CD8-positive, alpha-beta memory T cell (primary cell): ENCODE measurements at places on chromosomes 5 and 9. TPM values are rescaled to one million over a fixed set of nuclear protein-coding genes. Genes with fewer than 3 reads are reported as not detected.

DNA sequence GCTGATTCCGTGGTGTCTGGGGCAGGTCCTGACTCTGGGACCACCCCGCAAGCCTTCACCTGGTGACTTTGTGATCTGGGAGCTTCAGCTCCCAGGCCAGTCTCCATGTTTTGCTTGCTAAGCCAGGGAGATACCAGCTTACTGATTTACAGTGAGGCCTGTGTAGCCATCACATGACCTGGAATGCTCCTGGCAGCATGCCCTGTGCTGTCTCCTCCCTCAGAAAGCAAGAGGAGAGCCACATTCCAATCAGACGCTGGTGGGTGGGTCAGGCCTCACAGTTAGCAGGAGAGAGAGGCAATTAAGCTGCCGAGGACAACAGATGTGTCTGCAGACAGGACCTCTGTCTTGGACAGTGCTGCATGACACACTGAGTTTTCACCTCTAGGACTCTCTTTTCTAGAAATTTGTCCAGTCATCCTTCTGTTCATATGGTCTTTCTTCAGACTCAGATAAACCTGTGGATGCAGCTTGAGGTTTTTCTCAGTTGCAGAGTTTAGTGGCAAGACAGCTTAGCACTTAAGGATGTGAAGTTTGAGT is 24.4 kb upstream of the GRPEL2 start:
- H3K4me1 ChIP-seq = peaks cover 3% of the 10 kb centered on the region
- no peaks in the 10 kb centered on the region for H3K36me3 ChIP-seq
- H3K4me3 ChIP-seq = no peak overlapping the region
- no peaks in the 10 kb centered on the region for H3K27me3 ChIP-seq
- no peak for DNase-seq

- H3K4me3 ChIP-seq = no peak overlapping the region
- peaks cover 11% of the 10 kb centered on the region for H3K4me1 ChIP-seq
- no peaks in the 10 kb centered on the region for H3K27me3 ChIP-seq
- no peaks in the 10 kb centered on the region for H3K36me3 ChIP-seq
Observed at GRCh38 chr9:114757395-114757794, 48.4 kb downstream of the TNFSF15 start.

DNA sequence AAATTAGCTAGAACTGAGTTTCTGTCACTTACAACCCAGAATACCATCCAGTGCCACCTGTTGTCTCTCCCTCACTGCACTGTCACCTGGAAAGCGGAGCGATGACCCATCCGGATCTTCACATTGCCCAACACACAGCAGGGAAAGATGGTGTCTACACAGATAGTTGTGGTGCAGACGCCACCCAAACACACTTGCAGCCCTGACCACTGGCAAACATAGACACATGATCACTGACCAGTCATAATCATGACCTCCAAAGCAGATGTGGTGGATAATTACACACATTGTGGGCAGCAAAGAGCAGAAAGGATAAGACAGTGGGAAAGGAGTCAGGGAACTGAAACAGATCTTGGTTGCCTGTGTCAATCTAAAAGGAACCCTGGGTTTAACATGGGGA is 64.7 kb downstream of the GABBR2 start:
- H3K27ac ChIP-seq = no peak overlapping the region
- H3K4me3 ChIP-seq = no peak overlapping the region
- no peaks in the 10 kb centered on the region for H3K4me1 ChIP-seq
- no peaks in the 10 kb centered on the region for H3K27me3 ChIP-seq
- DNase-seq = no peak

DNA sequence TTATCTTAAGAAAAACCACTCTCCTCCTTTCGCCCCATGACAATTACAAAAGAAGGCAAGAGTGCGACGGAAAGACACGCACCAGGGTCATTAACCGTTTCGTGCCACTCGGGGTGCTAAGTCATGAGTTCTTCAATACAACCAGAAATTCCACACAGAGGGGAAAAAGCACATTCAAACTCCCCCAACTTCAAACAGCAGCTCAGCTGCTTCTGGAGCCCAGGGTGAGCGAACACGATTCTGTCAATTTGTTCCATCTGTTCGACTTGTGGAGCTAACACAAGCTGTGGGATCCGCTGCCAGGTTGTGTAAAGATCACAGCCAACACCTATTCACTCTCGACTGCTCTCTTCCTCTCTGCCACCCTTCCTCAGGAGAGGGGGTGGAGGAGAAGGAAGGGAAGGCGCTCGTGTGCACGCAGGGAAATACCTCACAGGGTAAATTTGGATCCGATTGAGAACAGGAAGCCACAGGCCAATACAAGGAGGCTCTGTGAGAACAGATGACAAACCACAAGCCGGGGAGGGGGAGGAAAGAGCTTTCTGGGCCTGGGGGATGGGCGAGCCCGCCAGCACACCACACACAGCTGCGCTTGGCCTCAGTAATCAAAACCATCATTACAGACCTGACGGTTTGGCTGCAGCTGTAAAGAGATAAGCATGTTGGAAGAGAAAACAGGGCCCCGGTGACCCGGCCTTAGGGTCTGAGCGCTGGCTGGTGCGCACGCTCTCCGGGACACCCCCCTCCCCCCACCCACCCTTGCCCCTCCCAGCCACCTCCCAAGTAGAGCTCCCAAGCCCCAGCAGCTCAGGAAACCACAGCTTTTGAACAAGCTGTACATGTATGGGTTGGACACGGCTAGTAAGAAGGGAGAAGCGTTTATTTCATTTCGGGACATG is 54.3 kb downstream of the PTCH1 start:
- H3K36me3 ChIP-seq = peaks cover 31% of the 10 kb centered on the region
- H3K4me1 ChIP-seq = peaks cover 29% of the 10 kb centered on the region
- peak overlapping the region; percentile 59 for H3K4me3 ChIP-seq
- DNase-seq = peak; percentile 63

DNA sequence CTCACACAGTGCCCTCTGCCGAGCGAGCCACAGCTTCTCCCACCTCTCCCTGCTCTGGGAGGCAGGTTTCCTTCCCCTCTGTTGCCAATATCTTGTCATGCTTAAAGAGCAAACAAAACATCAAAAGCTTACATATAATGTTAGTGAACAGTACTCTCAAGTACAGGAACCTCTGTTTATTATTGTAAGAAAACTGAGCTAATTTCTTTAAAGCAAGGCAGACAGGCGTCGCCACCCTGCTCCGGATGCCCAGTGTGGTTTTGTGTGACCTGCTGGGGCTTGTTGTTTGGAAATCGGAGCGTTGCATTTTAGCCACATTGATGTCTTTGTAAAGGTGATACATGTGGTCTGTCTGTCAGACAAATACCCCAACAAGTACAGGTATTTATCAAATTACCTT is 401.4 kb upstream of the IRX1 start:
- no peak for DNase-seq
- no peaks in the 10 kb centered on the region for H3K36me3 ChIP-seq
- H3K27ac ChIP-seq = no peak overlapping the region
- no peak overlapping the region for H3K4me3 ChIP-seq

GRCh38 chr9:133371261-133371711 is 4.6 kb downstream of the SURF4 start:
- peak overlapping the region; percentile 86 for H3K27ac ChIP-seq
- no peaks in the 10 kb centered on the region for H3K27me3 ChIP-seq
- DNase-seq = peak; percentile 69
- peak overlapping the region; percentile 53 for H3K4me3 ChIP-seq
- H3K4me1 ChIP-seq = peaks cover 80% of the 10 kb centered on the region

DNA sequence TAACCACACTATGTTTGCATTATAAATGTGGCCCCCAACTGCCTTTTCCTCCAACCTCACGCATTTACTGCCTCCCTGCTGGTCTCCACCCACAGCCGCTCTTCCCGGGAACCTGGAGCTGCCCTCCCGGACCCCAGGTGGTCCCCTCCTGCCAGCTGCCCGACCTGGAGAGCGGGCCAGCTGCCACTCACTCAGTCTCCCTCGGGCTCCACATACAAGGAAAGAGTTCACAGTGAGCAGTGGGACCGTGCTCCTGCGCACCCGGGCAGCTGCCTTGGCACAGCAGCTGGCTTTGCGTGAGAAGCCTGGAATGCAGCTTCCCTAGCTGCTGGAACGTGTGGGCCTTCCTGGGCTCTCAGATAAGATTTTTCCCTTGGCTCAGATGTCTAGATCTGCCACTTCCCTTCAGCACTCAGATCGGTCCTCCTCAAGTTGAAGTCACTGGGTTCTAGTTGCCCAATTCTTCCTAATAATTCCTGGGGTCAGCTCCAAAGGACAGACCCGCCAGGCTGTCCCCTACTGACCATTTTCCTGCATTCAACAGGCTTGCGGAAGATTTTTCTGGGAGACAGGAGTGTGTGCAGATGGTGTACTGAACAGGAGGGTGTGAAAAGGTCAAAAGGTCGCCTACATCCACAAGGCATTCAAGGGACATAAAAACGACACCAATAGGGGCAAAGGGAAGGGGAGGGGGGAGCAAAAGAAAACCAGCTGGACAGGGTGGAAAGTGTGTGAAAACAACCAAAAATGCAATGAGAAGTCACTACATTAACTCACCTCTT is 69.1 kb downstream of the MYO10 start:
- H3K4me3 ChIP-seq = no peak overlapping the region
- H3K36me3 ChIP-seq = no peaks in the 10 kb centered on the region
- no peaks in the 10 kb centered on the region for H3K4me1 ChIP-seq
- no peak for DNase-seq
- no peaks in the 10 kb centered on the region for H3K27me3 ChIP-seq
- H3K27ac ChIP-seq = no peak overlapping the region

DNA sequence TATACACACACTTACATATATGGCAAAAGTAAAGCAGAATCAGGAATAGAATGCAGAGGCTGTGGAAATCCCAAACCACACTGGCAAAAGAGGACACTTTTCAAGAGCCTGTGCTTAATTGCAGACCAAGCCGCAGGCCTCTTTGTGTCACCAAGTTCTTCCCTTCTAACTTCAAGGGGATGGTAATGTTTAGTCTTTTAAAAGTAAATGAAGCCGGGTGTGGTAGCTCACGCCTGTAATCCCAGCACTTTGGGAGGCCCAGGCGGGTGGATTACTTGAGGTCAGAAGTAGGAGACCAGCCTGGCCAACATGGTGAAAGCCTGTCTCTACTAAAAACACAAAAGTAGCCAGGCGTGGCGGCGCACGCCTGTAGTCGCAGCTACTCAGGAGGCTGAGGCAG is 28.7 kb downstream of the ROR2 start:
- H3K27me3 ChIP-seq = no peaks in the 10 kb centered on the region
- H3K27ac ChIP-seq = no peak overlapping the region
- DNase-seq = no peak
- H3K36me3 ChIP-seq = no peaks in the 10 kb centered on the region
- H3K4me3 ChIP-seq = no peak overlapping the region

DNA sequence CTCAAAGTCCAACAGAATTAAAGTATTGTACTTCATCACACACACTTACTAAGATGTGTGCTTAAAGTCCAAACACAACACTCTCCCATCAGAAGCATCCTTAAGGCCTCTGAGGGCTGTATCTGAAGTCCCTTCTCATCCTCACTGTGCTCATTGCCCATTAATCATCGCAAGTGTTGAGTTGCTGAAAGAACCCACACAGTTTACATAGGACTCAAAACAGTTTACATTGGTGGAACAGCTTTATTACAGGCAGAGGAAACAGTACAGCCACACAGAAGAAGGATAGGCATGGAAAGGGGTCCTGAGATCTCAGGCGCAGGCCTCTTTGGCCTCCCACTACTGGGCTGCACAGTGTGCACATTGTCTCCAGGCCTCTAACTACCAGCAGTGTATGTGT is 113.4 kb downstream of the CMYA5 start:
- H3K27ac ChIP-seq = no peak overlapping the region
- no peaks in the 10 kb centered on the region for H3K27me3 ChIP-seq
- no peaks in the 10 kb centered on the region for H3K36me3 ChIP-seq
- no peak for DNase-seq
- H3K4me3 ChIP-seq = no peak overlapping the region
- H3K4me1 ChIP-seq = peaks cover 14% of the 10 kb centered on the region

DNA sequence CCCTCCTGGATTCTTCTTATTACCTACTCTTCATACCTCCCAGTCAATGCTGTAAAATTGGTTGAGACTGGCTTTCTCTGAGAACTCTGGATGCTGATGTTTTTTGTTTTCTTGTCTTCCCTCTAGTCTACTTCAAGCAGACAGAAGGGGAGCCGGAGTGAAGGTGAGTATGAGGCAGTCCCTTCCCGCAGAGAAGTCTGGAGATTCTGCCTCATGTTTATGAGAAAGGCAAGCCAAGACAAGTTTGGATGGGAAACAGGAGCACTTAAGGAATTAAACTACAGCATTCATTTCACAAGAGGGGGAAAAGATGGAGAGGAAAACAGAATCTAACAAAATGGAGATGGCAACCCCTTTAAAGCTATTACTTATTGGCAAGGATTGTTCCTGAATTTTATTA is 246.1 kb downstream of the TRIM32 start:
- H3K4me3 ChIP-seq = no peak overlapping the region
- no peak overlapping the region for H3K27ac ChIP-seq
- H3K4me1 ChIP-seq = no peaks in the 10 kb centered on the region
- no peak for DNase-seq

DNA sequence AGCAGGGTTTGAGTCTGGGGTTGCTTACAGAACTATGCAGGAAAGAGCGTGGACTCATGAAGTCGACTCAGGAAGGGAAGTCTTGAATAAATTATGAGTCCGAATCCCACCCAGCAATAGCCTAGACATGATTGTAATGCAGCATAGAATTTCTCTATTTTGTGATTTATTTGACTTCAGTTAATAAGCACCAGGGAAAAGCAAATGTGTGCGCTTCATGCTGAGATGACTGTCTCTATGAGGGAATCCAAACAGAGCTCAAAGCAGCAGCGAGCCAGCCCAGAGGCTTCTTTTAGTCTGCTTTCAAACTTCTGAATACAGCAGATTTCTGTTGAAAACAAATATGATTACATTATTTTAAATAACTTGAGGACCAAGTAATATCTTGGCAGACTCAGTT is 188.0 kb downstream of the SEMA6A start:
- no peaks in the 10 kb centered on the region for H3K36me3 ChIP-seq
- H3K27me3 ChIP-seq = no peaks in the 10 kb centered on the region
- no peak for DNase-seq
- H3K4me3 ChIP-seq = no peak overlapping the region
- H3K27ac ChIP-seq = no peak overlapping the region
- no peaks in the 10 kb centered on the region for H3K4me1 ChIP-seq

DNA sequence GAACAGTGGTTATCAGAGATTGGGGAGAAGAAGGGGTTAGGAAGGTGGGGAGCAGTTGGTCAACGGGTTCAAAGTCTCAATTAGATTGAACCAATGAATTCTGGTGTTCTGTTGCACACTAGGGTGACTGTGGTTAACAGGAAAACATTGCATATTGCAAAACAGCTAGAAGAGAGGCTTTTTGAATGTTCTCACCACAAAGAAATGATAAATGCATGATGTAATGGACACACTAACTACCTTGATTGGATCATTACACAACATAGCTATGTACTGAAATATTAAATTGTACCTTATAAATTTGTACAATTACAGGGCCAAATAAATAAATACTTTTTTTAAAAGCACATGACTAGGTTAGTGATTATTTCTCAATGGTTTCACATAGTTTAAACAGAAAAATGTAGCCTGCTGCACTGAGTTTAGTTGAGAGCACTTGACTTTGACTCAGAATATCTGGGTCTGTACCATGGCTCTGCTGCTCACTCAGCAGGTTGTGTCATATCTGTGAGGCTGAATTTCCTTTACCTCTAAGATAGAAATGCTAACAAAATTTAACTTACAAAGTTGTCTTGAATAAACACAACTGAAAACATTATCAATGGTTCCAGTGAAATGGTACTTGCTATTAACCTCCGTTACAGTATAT is 30.4 kb downstream of the NUDT12 start:
- H3K36me3 ChIP-seq = no peaks in the 10 kb centered on the region
- no peak for DNase-seq
- no peak overlapping the region for H3K27ac ChIP-seq
- H3K4me1 ChIP-seq = no peaks in the 10 kb centered on the region
- no peaks in the 10 kb centered on the region for H3K27me3 ChIP-seq

The ENTREP1 gene
- total RNA-seq = not detected

The ERP44 gene
- total RNA-seq = 16.0 TPM

The ELL2 gene
- total RNA-seq = 90.6 TPM

The ARL10 gene
- total RNA-seq = 12.9 TPM

The RPL37 gene
- total RNA-seq = 1,652 TPM

The CCL27 gene
- 0.39 TPM for total RNA-seq

The PCDHB6 gene
- total RNA-seq = not detected

The RORB gene
- total RNA-seq = not detected
